ENCODE measurements at places on chromosomes 13 and 19.

GRCh38 chr13:49044008-49044407 is 68.3 kb downstream of the FNDC3A start:
- no peak for DNase-seq

GRCh38 chr19:49340069-49340864 is 5.1 kb downstream of the CD37 start:
- no peak for DNase-seq

DNA sequence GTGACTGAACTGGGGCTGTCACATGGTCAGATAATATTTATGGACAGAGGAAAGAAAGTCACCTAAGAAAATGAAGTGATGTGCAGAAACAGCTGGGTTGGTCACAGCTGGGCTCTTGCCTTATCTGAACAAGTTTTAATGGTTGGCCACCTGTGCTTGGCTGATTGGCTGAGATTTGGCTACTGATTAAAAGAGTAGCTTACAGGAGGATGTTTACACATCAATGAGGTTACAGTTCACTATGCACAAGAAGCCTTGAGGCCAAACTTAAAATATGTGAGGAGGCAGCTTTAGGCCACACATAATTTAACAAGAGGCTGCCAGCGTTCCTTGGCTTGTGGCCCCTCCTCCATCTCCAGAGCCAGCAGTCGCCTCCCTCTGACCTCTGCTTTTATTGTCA is 99.2 kb upstream of the C1QTNF9B start:
- DNase-seq: no peak

DNA sequence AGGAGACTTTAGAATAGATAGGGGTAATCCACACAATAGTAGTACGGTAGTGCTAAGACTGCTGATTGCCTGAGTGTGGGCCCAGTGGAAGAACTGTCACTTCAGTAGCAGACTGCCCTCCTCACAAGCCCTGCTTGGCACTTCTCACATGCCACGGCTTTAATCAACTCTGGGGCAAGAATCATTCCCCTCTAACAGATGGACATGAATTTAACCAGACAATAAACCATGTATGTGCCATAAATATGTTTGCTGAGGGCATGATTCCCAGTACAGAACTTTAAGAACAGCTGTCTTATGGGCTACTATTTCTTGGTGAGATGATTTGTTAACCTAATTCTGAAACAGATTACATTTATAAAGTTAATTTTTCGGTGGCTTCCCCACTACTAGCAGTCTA is 22.0 kb downstream of the DPY19L3 start:
- no peak for DNase-seq

DNA sequence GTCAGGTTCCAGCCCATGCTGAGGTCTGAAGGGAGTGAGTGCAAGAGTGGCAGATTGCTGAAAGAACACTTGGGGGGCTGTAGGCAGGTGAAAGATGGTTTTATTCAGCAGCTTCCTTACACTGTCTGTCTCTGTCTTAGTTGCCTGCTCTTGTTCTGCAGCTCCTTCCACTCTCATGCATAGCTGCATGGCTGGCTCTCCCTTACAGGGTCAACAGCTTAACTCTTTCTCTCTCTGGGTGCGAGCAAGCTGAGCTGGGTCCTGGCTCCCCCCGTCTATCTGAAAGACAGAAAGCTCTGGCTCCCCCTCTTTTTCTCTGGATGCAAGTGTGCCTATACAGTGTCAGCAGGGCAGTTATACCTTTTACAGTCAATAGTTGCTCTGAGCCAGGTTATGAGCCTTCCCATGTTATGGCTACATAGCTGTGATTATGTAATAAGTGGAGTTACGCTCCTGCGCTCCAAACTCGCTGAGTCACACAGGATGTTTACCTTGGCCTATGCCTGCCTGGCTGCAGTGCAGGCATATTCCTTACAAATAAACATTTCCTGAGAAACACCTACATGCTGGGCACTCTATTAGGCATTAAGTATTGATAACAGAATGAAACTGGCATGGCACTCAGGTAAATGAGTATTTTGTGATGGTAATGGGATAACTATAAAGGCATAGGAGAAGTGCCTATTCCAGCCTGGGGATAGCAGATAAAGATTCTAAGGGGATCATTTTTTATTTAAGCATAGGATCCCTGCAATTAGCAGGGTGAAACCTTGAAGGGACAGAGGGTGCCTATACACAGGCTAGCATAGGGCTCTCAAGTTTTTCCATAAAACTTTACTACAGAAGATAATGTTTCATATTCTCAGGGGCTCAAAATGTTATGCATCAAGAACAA is 826.9 kb upstream of the PCDH9 start:
- DNase-seq: no peak

- peak; percentile 34 for DNase-seq
These were observed 87.0 kb upstream of the TSHZ3 start for GRCh38 chr19:31436121-31436776.

Data from EH (cell line).